ENCODE measurements at places on chromosomes 2 and 18.

DNA sequence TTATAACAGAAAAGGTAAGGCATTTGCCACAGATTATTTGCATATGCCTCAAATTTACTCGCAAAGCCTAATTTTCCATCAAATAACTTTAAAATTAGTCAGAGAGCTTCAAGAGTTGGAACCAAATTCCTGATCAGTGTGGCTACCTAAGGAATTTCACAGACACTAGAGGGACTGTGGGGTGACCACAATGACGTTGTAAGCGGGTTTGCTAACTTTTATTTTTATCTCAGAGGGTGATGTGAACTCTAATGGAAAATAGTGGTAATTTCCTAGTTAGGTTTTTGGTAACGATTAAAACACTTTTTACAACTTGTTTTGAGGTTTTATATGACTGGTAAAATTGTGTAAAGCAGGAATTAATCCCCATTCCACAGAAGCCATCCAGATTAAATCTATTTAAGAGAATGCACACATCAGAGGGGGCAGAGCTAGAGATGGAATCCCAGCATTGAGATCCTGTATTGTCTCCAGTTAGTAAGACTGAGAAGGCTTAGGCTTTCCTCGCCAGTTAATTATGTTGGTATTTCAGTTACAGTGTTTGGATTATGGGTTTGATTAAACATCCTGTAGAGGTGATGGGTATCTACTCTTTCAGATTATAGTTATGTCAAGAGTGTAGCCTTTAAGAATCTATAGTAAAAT is 129.0 kb downstream of the GPD2 start:
- DNase-seq, result no peak

- peak; percentile 71 for DNase-seq
These were observed 57.3 kb upstream of the SNTG2 start for GRCh38 chr2:893311-893710.

DNA sequence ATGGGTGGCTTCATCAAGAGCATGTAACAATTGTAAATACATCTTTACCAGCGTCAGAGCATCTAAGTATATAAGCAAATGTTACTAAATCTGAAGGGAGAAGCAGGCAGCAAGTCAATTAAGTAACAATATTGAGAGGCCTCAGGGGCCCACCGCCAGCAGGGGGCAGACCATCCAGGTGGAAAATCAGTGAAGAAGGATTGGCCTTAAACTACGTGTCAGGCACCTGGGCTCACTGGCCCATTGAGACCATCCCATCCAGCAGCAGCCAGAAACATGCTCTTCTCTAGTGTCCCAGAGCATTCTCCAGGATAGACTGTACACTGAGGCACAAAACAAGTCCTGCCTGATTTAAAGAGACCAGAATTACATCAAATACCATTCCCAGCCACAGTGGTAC is 96.2 kb upstream of the SNTG2 start:
- peak; percentile 56 for DNase-seq

DNA sequence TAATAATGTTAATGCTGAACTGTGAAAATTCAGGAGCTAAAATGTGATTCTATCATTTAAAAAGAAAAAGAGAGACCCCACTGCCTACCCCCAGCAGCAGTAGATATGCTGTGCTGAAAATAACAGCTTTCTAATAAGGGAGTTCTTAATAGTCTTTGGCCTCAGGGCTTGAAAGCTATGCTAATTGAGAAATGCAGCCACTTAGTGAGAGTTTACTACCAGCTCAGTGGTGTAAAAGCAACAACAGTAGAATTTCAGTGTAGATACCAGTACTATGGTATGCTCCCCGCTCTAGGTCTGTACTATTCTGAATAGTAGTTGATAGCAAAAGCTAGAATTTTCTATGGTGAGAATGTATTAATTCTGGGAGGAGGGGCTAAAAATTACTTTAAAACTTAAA is 303.1 kb upstream of the VWC2L start:
- DNase-seq, result no peak

- no peak for DNase-seq
These were observed 213.1 kb upstream of the CDH2 start for GRCh38 chr18:28390022-28390421.

DNA sequence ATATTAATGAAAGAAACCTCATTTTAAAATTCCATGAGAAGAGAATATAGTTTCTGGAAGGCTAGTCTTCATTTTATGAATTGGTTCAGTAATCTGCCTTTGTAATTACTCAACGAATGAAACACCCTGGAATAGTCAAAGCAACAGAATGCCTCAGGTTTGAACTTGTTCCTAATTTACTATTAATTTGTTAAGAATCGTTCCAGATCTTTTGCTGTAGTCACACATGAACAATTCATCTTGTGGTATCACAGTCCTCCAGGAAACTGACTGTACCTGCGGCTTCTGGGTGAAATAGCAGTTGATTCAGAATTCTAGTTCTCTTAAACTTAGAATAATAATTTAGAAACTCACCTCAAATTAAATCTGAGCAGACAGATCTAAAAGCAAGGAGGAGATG is 282.7 kb upstream of the MAP2 start:
- DNase-seq, result no peak
